Right ventricle myocardium inferior (tissue), 1 donor: ENCODE measurements at places on chromosomes 2 and 18. TPM values are rescaled to one million over a fixed set of nuclear protein-coding genes. Genes with fewer than 3 reads are reported as not detected.

The CPLX4 gene
- not detected for total RNA-seq

DNA sequence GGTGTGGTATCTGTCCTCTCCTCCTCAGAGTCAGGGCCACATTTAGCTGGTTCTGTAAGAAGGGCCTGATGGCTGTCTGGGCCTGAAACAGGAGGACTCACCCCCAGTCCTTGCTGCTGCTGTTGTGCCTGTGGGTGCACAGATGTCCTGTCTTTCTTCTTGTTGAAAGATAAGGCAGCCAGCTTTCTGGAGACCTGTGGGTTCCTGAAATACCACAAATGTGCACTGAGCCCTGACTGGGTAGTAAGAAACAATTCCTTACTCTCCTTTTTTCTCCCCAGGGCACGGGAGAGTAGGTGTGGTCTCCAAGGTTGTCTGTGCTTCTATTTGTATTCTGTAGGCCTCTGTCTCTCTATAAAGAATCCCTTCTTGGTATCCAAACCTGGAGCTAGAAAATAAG lies 96.2 kb upstream of the DLX2 start:
- DNase-seq, result no peak

GRCh38 chr2:120519469-120519868 lies 173.5 kb downstream of the INHBB start:
- peak; percentile 26 for DNase-seq

GRCh38 chr2:102235042-102235473 lies 48.2 kb downstream of the IL1RL2 start:
- DNase-seq, result no peak
